NCI-H1436 treated with DMSO at 0.1 percent for 48 hours (cell line): ENCODE measurements at places on chromosomes 5 and 9.

DNA sequence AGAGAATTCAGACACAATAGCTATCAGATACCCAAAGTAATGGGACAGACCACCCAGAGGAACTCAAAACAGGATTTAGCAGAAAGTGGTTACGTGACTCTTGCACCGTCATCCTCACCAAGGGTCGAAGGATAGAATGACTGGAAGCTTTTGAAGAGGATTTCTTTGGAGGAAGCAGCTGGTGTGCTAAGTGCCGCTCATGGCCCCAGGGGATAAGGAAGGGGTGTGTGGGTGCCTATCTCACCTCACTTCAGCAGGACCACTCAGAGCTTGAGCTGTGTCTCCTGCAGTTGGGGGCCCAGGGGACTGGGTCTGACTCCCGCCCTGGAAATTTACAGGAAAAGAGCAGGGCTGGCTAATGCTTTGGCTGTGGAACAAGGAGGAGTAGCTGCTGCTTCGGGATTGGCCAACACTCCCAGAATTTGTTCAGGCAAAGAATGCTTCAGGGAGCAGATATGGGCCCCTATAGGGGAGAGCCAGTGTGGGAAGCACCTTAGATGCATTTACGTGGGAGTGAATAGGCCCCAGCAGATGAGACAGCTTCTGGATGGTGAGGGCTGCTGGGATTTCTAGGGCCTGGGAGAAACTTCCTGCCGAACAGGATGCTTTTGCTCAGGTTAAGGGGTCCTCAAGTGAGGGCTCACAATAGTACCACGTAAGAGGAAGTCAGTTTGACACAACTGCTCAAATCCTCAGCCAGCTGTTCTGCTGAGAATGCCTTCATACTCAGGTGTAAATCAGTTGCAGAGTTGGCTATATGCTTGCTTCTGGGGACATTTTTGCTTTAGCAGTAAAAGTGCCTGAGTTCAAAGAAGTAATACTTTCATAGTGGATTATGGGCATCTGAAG, 29.1 kb upstream of the TOMM5 start:
- no peak for DNase-seq

- no peak for DNase-seq
These were observed 3.6 kb upstream of the SARDH start for GRCh38 chr9:133741716-133742115.

- DNase-seq = no peak
These were observed 126.9 kb upstream of the MAP3K1 start for GRCh38 chr5:56688402-56688801.

- DNase-seq = no peak
These were observed 21.2 kb downstream of the DYNC2I2 start for GRCh38 chr9:128635266-128636023.

- no peak for DNase-seq
These were observed 5.4 kb upstream of the DPYSL3 start for GRCh38 chr5:147515269-147515668.

- no peak for DNase-seq
These were observed 587.7 kb upstream of the CDH6 start for GRCh38 chr5:30605693-30606268.

DNA sequence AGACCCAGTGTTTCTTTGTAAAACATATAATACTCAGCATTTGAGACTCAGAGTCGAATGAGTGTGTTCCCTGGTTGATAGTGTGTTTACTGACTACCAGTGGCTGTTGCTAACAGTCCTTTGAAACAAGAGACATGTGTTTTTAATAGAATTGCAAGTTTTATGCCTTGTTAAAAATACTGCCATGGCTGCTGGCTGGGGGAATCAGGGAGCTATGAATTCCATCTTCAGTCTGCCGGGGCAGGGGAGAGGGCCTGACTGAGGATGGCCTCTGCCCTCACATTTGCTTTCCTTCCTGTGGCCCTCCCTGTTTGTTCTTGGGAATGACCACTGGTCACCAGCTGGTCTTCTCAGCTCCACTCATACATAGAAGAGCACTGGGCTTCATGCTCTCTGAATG, 63.8 kb downstream of the PDZD2 start:
- no peak for DNase-seq

DNA sequence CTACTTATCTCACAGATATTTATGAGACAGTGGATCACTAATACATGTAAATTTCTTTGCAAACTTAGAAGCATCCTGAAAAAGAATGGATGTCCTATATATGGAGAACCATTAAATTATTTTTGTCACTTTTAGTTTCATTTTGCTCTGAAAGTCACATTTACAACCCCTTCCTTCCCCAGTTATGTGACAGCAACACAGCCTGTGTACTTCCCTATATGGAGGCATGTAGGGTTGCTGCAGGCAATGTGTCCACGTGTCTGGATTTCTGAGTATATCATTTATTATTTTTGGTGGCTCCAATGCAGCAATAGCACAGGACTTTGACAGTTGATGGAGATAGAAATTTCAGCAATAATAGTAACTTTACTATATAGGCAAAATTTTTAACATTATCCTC, 156.4 kb downstream of the ST8SIA4 start:
- no peak for DNase-seq

- DNase-seq = no peak
These were observed 25.0 kb upstream of the FREM1 start for GRCh38 chr9:14935106-14935751.

DNA sequence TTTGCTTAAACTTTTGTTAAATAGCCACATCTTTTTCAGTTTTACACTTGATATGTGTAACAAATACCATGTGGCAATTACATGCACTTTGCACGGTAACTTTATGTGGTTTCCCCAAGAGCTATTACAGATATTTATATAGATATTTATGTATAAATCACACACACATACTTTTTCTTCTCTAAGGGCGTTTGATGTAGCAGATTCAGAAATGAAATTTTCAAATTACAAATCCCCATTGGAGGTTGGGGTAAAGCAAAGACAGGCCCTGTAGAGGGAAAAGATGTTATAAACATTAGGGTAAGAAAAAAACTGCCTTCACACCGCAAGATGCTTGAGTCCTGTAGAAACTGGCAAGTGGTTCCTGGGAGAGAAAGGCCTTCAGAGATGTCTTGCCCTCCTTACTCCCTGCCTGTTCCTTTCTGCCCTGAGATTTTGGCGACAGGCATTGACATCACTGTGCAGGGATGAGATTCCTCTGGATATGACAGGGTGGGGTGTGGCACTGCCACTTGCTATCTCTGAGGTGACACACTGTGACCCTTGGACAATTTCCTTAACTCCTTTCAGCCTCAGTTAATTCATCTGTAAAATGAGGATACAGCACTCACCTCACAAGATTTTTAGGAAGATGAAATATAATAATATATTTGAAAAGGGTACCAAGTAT, 177.9 kb upstream of the TUT7 start:
- no peak for DNase-seq

DNA sequence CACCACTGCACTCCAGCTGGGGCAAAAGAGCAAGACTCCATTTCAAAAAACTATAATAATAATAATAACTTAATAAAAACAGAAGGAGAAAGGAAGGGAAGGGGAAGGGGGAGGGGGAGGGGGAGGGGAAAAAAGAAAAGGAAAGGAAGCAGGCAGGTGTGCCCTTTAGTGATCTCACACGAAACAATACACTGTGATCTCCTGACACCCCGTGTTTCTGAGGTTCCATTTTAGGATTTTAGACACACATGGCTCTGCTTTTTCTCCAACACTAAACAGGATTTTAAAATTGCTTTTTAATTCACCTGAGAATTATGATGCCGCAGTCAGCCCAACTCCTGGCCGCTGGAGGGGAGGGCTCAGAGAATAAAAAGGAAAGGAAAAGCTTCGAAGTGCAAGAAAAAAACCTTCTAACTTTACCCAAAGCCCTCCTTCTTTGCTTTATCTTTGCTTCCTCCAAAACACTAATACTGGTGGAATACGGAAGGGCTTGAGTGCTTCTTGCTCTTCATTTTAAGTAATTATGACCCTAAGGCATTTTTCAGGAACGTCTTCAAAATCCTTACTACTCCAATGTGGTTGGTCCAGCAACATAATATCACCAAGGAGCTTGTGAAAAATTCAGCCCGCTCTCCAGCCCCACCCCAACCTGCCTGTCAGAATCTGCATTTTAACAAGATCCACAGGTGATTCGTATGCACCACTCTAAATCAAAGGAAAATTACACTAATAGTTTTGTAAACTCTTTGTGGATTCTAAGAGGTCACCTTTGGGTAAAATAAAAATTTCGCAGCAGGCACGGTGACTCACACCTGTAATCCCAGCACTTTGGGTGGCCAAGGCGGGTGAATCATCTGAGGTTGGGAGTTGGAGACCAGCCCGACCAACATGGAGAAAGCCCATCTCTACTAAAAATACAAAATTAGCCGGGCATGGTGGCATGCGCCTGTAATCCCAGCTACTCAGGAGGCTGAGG, 66.0 kb downstream of the MYO10 start:
- no peak for DNase-seq

GRCh38 chr5:52024359-52024758, 641.1 kb downstream of the ISL1 start:
- DNase-seq = no peak

DNA sequence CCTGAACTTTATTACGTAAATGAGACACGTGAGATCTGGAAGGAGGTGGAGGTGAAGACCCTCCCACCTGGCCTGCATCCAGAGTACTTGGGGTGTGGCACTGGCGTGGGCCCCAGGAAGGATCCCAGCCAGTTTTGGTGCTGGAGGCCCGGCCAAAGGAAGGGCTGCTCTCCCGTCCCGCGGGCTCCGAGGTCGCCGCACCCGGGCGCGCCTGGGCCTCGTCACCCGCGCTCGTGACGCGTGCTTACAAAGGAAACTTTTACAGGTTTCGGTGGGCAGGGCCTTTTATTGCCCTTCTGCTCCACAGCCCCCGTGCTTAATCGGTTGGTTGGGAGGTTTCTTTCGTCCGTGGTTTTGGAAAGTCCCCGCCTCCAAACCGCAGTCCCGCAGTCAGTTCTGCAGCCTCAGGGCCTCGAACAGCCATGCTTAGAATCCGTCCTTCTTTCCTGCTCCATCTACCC, 29.2 kb downstream of the CDKN2A start:
- DNase-seq = no peak

GRCh38 chr5:123436201-123436600, 13.0 kb upstream of the CEP120 start:
- DNase-seq = no peak

DNA sequence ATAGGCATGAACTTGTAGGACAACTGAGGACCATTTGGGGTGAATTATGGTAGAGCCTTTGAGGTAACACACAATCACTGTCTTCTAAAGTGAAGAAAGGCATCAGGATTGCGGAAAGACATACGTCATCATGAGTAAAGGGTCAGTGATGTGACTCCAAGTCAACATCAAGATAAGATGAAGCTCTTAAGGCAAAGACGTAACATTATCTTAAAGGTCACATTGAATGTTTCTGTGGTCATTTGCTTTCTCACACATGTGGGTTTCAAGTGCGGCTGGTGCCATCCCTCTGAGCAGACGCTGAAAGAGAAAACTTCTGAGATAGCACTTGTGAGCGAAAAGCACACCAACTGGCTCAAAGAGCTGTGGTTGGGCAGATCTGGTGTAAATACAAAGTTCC, 63.3 kb upstream of the GRAMD2B start:
- no peak for DNase-seq

GRCh38 chr9:110125763-110126351, 82.1 kb downstream of the C9orf152 start:
- no peak for DNase-seq

- DNase-seq = no peak
These were observed 70.3 kb upstream of the CNTLN start for GRCh38 chr9:17064558-17064957.

DNA sequence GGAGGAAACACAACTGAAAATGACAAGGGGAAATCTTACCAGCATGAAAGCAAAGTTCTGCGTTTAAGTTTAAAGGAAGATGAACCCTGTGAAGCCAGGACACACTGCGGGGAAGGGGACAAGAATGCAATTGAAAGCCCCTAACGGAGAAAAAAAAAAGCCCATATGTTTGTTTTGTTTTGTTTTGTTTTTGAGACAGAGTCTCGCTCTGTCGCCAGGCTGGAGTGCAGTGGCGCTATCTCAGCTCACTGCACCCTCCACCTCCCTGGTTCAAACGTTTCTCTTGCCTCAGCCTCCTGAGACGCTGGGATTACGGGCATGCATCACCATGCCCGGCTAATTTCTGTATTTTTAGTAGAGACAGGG, 2.9 kb downstream of the STK10 start:
- DNase-seq = no peak

- no peak for DNase-seq
These were observed 6.5 kb upstream of the MAT2B start for GRCh38 chr5:163498886-163499285.
